Posterior vena cava (tissue), 2 donors: ENCODE measurements at places on chromosomes 3 and 15. TPM values are rescaled to one million over a fixed set of nuclear protein-coding genes. Genes with fewer than 3 reads are reported as not detected.
A peak's percentile ranks its signal among the peaks of the same experiment; 100 is the strongest.

KNL1 gene
- total RNA-seq: 0.52 TPM

CNTN4 gene
- total RNA-seq: 66.5 TPM

TJP1 gene
- 91.3 TPM for total RNA-seq

AQP9 gene
- 4.0 TPM for total RNA-seq

SLC24A5 gene
- total RNA-seq: not detected

FANCD2OS gene
- not detected for total RNA-seq

ANKRD34C gene
- 0.14 TPM for total RNA-seq

VIPR1 gene
- total RNA-seq: 2.2 TPM

DNA sequence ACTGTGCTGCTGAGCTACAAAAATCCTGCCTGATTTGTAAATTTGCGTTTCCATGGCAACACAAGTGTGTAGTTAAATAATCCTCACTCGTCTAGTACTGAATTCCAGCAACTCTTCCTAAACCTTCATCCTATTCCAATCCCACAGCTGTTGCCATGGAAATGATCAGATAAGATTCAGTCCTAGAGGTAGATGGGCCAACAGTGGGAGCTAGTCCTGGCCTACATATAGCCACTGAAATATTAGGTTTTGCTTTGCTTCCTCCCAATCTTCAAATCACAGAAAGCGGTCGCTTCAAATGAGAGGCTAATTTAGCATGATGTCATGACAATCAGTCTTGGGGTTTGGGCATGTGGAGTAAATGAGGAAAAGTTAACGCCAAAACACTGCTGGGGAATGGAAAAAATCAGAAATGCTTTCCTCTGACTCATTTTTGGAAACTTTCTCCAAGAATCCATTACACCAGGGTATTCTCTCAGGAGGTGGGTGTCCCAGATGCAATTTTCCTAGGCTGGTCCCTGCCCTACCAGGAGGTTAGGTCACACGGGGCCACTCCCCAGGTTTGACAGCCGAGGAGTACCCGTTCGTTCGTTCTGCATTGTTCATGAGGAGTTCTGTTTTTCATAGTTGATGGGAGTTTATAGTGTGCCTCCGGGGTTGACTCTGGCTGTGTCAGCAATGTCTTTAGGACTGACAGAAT is 159.2 kb upstream of the SLCO3A1 start:
- peak; percentile 84 for DNase-seq

- no peak for DNase-seq
Observed at GRCh38 chr3:32313169-32313568, 74.7 kb downstream of the CMTM8 start.

GRCh38 chr3:45665101-45665572 is 24.1 kb upstream of the SACM1L start:
- no peak for DNase-seq

GRCh38 chr3:100634493-100635272 is 25.3 kb downstream of the ADGRG7 start:
- DNase-seq: peak; percentile 83

DNA sequence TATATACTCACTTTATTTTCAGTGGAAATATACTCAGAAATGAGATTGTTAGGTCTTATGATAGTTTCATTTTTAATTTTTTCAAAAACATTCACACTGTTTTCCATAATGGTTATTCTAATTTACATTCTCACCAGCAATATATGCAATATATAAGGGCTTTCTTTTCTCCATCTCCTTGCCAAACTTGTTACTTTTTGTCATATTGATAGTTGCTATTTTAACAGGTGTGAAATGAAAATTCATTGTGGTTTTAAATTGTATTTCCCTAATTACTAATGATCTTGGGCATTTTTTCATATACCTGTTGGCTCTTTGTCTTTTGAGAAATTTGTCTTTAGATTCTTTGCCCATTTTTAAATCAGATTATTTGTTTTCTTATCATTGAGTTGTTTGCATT is 325.2 kb downstream of the DIPK2A start:
- DNase-seq: no peak

- no peak for DNase-seq
Observed at GRCh38 chr3:143750841-143751240, 97.4 kb downstream of the SLC9A9 start.

GRCh38 chr15:98650417-98651035 is 2.2 kb downstream of the IGF1R start:
- peak; percentile 86 for DNase-seq

DNA sequence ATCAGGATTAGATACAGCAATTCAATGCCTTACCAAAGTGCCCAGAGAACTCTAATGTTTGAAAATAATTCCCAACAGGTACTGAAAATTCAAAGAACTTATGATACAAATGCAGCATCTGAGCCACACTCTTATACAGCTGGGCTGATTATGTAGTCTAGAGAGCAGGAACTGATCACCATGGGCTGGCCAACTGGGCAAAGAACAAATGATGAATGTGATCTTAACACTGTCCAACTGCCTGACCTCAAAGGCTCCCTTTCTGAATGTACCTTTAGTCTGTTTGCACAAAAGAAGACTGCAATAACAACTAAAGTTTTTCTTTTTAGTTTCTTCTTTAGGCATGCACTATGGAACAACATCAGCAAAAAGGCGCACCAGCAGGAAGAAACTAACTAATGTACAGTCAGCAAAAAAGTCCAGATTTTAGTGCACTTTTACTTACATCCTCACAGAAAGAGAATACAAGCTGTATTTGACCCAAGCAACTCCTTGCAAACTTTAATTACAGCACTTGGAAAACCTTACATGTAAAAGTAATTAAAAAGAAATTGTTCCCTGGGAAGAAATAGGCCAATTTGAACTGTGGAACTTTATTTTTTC is 1095.1 kb downstream of the IGSF11 start:
- DNase-seq: no peak

GRCh38 chr15:75455982-75456531 is 4.6 kb upstream of the SIN3A start:
- no peak for DNase-seq
